NCI-H510A treated with DMSO at 0.1 percent for 48 hours (cell line): ENCODE measurements at places on chromosomes 11 and 22.

DNA sequence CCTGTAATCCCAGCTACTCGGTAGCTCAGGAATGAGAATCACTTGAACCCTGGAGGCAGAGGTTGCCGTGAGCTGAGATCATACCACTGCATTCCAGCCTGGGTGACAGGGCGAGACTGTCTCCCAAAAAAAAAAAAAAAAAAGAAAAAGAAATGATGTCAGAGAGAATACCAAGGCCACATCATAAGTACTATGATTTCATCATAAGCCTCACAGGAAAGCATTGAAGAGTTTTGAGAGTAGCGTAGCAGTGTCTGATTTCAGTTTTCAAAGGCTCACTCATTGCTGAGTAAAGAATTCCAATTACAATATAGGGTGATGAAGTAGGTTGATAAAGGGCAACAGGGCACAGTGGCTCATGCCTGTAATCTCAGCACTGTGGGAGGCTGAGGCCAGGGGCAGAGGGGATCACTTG lies 88.8 kb downstream of the MRTFA start:
- DNase-seq = no peak

- no peak for DNase-seq
These were observed 5.3 kb downstream of the TNNT3 start for GRCh38 chr11:1924646-1925372.

DNA sequence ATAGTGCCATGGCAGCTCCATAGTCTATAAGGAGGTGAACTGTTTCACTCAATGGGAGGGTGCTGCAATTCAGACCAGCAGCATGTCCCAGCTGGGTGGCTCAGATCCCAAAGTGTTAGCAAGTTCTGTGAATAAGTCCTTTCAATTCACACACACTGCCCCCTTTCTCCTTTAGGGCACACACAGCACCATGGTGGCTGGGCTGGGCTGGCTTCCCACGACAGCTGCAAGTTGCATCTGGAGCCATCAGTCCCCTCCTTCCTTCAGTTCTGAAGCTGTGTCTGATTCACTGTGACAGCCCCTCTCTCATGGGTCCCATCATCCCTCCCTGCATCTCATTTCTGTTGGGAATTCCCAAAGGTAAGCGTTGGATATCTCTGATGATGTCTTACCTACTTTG lies 324.1 kb upstream of the NCAM1 start:
- DNase-seq = no peak

GRCh38 chr11:33065445-33066178 lies 26.2 kb downstream of the TCP11L1 start:
- DNase-seq = peak; percentile 18

DNA sequence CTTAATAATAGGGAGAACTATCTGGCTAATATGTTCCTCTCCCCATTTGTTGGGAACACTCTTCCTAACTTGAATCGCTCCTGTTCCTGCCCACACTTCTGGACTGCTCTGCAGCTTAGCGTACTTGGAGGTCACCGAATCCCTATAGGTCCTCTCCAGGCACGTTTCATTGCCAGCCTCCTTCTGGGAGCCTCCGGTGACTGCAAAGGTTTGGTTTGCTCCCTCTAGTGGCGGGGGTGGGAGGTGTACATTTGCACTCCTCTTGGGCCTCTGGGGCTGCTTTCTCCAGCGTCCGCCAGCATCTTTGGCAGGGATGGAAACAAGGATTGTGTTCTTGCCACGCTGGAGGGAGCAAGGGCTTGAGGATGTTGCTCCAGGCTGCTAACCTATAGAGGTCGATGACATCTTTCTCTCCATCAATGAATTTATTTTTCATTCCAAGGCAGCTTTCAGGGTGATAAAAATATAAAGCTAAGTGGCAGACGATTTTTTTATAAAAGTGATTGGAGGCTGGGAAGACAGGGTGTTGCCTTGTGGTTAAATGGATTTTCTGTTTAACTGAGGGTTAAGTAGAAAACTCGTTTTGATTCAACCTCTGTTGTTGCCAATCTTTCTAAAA lies 48.7 kb downstream of the TSPAN18 start:
- peak; percentile 0 for DNase-seq

DNA sequence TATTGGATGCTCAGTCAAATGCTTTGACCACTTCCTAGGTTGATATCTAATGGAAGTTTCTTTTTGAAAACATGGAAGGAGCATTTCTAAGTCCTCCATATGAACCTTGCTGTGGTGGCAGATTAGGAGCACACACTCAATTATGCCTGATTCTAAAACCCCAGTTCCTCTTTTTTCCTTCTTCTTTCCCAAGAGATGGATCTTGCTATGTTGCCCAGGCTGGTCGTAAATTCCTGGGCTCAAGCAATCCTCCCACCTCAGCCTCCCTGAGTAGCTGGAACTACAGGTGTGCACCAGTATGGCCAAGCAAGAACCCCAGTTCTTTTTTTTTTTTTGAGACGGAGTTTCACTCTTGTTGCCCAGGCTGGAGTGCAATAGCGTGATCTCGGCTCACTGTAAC lies 3.0 kb downstream of the LYVE1 start:
- no peak for DNase-seq

DNA sequence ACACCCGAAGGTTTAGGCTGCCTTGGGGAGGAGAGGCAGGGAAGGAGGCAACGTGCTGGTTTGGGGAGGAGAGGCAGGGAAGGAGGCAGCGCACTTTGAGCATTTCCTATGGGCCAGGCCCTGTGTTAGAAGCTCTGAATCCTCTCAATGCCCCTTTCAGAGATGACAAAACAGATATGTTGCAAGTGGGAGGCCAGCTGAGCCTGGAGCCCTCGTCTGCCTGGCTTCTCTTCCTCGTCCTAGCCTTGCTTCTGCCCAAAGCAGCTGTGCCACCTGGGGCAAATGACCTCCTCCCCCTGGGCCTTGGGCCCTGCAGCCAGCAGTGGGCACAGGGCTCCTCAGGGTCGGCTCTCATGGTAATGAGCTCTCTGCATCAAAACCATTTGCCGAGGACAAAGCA lies 15.3 kb upstream of the LRRC32 start:
- no peak for DNase-seq

GRCh38 chr11:64661614-64662013 lies 61.4 kb downstream of the NRXN2 start:
- no peak for DNase-seq

- no peak for DNase-seq
These were observed 40.4 kb upstream of the GRIK4 start for GRCh38 chr11:120471131-120471530.

DNA sequence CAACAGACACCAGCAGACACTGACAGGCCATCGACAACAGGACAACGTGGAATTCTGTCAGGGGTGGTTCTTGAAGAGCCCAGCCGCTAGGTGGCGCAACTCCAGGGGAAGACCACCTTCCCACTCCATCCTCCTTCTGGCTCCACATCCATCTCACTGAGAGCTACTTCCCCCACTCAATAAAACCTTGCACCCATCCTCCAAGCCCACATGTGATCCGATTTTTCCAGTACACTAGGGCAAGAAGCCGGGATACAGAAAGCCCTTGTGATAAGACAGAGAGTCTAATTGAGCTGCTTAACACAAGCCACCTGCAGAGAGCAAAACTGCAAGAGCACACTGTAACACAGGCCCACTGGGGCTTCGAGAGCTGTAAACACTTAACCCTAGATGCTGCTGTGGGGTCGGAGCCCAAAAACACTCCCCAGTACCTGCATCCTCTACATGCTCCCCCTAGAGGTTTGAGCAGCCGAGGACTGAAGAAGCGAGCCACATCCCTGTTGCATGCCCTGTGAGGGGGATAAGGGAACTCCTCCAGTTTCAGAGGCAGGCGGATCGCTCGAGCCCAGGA lies 11.5 kb upstream of the RAB39A start:
- DNase-seq = no peak

- peak; percentile 25 for DNase-seq
These were observed 52.0 kb downstream of the KCNJ1 start for GRCh38 chr11:128814856-128815705.

DNA sequence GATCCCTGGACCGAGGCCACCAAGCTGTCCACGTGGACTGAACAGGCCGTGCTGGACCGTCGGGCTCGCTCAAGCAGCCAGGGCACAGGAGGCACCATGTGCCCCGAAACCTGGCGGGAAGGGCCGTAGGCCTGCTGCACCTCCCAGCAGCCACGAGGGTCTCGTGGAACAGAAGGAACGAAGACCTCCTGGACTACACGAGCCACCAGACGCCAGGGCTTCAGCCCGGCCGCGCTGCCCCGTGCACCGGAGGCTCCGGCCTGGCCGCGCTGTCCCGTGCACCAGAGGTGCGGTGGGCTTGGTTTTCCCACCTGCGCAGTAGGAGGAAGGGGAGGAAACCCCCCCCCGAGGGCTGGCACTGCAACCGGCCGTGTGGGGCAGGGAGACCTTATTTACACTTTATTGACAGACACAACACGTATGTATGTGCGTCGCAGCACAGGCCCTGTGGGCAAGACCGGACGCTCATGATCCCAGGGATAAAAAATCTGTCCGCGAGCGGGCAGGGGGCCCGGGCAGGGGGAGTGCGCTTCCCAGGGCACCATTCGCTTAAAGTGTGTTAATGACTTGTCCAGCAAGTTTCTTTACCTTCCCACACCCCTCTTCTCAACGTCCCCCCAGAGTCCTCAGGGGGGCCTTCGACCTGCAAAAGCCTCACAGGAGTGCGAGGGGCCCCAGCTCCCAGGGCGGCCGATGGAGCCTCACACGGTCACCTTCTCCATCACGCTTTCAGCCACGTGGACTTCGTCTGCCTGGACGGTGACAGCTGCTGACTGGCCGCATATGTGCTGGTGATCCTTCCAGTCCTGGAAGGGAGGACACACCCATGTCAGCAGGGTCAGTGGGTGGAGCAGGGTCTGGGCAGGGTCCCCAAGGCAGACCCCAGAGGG lies 7.0 kb downstream of the DRD4 start:
- DNase-seq = no peak

DNA sequence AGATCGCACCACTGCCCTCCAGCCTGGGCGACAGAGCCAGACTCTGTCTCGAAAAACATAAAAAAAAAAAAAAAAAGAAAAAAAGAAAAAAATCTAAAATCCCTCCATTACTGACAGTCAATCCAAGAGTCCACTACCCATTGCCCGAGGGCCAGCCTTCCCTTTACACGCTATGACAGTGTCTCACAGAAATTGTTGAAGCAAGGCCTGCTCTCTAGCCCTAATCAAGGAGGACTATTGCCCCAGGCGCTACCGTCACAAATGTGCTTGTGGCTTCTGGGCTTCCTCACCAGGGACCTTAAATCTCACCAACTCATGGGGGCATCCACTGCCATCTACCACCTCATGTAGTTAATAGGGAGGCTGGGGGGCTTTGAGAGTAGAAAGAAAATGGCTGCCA lies 49.9 kb downstream of the UBASH3B start:
- DNase-seq = no peak

DNA sequence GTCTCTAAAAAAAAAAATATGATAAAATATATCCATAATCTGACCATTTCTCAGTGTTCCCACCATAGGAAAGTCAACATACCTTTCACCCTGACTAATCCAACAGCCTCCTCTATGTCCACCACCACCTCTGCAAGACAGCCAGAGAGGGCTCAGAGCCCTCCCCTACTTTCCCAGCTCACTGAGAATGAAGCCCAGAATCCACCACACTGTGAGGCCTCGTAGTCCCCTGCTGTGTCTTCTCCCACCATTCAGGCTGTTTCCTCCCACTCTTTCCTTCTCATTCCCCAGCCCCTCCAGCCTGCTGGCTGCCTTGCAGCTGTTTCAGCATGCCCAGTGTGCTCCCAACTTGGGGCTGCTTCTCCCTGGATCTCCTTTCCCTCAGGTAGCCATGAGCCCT lies 27.0 kb downstream of the SGSM3 start:
- no peak for DNase-seq

DNA sequence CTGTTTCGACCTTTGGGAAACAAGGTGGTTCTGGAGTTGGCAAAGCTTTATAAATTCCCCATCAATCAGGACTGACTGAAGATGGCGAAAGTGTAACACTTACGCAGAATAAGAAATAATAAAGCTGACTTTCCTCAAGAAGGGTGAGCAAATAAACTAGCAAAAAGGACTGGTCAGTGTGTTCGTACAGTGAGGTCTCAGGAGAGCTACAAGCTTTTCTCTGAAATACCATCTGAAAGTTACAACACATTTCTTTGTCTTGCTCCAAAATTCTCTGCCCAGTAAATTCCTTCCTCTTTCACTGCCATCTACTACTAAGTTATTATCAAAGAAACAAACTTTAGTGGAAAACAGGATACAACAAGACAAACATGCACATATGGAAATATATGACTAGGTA lies 13.4 kb downstream of the PITPNB start:
- no peak for DNase-seq

- no peak for DNase-seq
These were observed 466.2 kb downstream of the SOX6 start for GRCh38 chr11:15890031-15890713.

DNA sequence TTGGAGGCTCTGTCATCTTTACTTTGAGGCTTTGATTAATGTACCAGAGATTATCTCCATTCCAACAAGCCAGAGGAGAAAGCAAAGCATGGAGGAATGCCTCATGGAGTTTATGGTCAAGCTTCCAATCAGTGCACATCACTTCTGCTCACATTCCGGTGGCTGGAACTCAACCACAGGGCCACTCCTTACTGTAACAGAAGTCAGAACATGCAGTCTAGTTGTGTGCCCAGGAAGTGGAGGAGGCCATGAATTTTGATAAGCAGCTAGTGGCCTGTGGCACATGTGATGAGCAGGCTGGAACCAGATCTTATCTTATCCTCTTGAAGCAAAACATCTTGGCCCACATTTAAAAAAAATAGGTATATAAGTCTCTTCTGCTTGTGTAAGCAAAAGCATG lies 258.9 kb upstream of the ARHGAP20 start:
- no peak for DNase-seq

- no peak for DNase-seq
These were observed 862 bp downstream of the TPP1 start for GRCh38 chr11:6618117-6619003.

DNA sequence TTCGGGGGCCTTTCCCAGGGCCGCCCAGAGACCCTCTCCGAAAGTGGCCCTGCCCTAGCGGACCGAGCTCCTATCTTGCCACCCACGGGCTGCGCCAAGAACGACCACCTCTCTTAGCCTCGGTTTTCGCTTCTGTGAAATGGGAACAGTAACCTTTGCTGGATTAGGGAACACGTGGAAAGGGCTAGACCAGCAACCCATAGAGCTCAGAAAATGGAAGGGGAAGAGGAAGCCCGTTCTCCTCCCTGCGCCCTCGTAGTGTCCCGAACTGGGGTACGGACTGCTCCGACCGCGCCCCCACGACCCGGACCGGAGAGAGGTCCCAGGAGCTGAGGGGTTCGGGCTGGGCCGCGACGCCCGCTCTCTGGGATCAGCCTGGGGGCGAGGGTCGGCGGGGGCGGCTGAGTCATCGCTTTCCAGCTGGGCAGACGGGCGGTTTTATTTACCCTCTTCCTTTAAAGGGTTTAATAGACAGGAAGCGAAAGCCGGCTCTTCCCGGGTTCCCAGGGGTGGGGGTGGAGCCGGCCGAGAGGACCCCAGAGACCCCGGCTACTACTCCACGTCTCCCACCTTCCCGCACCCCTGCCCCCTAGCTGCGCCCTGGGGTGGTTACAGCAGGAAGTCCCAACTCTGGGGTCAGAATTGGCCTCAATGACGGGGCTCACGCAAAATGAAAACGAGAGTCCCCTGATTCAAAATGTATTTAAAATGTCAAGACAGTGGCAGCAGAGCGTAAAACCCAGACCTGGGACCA lies 907 bp upstream of the PHLDA2 start:
- DNase-seq = peak; percentile 7

- no peak for DNase-seq
These were observed 12.5 kb downstream of the OTUB1 start for GRCh38 chr11:63998558-63999348.

GRCh38 chr11:31692466-31692865 lies 118.7 kb downstream of the PAX6 start:
- no peak for DNase-seq
